ENCODE measurements at places on chromosomes 5 and 9. TPM values are rescaled to one million over a fixed set of nuclear protein-coding genes. Genes with fewer than 3 reads are reported as not detected.

Gene PKD2L2
- total RNA-seq = not detected

Gene PPP3R2
- total RNA-seq = not detected

Gene PCDHB5
- total RNA-seq = 37.7 TPM

Gene PCDHGA4
- total RNA-seq = 7.2 TPM

Gene AGXT2
- total RNA-seq = not detected

Gene AHRR
- 1.8 TPM for total RNA-seq

Gene FBXL7
- 15.4 TPM for total RNA-seq

Gene ZNF454
- total RNA-seq = 12.8 TPM

Gene HSDL2
- total RNA-seq = 15.3 TPM
